ENCODE measurements at places on chromosomes 7 and 10.

- peak; percentile 76 for DNase-seq
Measured at GRCh38 chr7:154423231-154423630, 371.0 kb downstream of the DPP6 start.

DNA sequence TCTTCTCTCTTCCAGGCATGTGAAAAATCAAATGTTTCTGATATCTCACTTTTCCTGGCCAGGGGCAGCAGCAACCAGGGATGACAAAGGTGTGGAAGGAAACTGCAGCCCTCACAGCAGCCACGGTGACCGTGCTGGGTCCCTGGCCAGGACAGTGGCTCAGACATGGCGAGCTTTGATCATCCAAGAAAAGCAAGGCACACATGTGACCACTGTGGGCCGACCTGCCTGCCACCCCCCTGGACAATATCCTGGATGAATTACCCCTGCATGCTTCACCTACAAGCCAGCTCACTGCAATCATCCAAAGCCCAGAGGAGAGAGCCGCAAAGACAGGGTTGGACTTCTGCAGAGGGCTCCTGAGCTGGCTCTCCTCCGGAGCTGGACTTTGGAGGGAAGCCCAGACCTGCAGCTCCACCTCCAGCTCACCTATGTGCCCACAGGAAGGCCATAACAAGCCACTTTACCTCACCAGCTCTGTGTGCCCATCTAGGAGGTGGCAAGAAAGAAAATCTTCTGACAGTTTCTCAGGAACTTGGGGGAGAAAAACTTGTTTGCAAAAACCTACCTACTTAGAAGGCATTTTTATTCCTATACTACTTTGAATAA lies 2.7 kb downstream of the CHST15 start:
- DNase-seq, result peak; percentile 85

- peak; percentile 88 for DNase-seq
Measured at GRCh38 chr7:73623798-73624668, at the start of gene MLXIPL. TSS of gene MLXIPL (minus strand) at chr7:73624522. CDS start at chr7:73624492, 30 bp downstream.

GRCh38 chr10:62037890-62038608 lies 136.6 kb downstream of the ARID5B start:
- DNase-seq, result no peak

- no peak for DNase-seq
Measured at GRCh38 chr10:42958142-42958868, 118.6 kb upstream of the RET start.

GRCh38 chr10:129187331-129187730 lies 279.7 kb upstream of the MGMT start:
- no peak for DNase-seq

- DNase-seq, result no peak
Measured at GRCh38 chr7:54111814-54112511, 430.2 kb upstream of the VSTM2A start.

DNA sequence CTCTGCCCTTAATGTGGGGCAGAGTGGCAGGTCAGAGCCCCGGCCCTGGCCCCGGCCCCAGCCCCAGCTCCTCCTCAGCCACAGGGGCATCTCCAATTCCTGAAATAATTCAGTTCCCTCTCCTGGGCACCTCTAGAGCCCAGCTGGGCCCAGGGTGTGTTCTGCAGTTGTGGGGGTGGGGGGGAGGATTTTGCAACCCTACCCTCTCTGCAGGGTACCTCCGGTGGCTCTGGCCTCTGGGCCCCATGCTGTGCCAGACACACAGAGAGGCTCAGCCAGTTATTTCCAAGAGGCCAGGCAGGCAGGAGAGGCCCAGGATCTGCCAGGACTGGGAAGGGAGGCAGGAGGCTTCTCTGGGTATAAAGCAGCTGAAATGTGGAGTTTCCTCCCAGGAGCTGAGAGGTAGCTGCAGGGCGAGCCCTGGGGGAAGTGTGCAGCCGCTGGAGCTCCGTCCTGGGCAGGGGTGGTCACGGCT lies 47.9 kb downstream of the PWWP2B start:
- DNase-seq, result no peak

GRCh38 chr10:101047268-101047667 lies 14.5 kb upstream of the KAZALD1 start:
- no peak for DNase-seq

DNA sequence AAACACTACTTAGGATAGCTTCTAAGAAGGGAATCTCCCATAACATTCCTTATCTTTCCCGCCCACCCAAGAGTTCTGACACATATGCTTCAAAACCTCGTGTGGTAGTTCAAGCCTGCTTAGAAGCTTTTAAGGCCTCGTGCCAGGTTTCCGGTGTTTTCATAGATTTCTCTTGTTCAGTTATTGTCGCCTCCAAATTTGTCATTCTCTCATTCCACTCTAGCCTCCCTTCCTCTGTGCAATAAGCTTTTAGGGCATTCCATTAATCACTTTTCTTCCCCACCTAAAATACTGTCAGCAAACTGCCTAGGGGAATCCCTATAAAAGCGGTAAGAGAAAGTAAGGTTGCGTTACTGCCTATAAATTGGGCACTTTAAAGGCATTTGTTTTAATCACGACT lies 718 bp upstream of the BPGM start:
- peak; percentile 16 for DNase-seq

GRCh38 chr7:108037140-108037539 lies 34.2 kb upstream of the LAMB1 start:
- no peak for DNase-seq

GRCh38 chr10:69225681-69226080 lies 5.5 kb downstream of the HKDC1 start:
- no peak for DNase-seq

GRCh38 chr7:144459635-144460034 lies 56.1 kb upstream of the NOBOX start:
- no peak for DNase-seq

GRCh38 chr7:43469051-43469450 lies 113.9 kb upstream of the STK17A start:
- DNase-seq, result no peak

- no peak for DNase-seq
Measured at GRCh38 chr10:111833251-111833650, 350.3 kb downstream of the GPAM start.

GRCh38 chr7:38781991-38782390 lies 127.0 kb downstream of the VPS41 start:
- no peak for DNase-seq

- DNase-seq, result no peak
Measured at GRCh38 chr7:78635026-78635793, 818.3 kb downstream of the MAGI2 start.

- no peak for DNase-seq
Measured at GRCh38 chr10:128080231-128080630, 46.0 kb downstream of the MKI67 start.

- no peak for DNase-seq
Measured at GRCh38 chr7:26292768-26293560, 1.3 kb downstream of the SNX10 start.

- DNase-seq, result no peak
Measured at GRCh38 chr10:33817605-33818004, 483.1 kb upstream of the NRP1 start.

GRCh38 chr10:17113889-17114540 lies 15.6 kb downstream of the CUBN start:
- DNase-seq, result peak; percentile 5

- DNase-seq, result no peak
Measured at GRCh38 chr10:6503171-6503570, 76.9 kb downstream of the PRKCQ start.

DNA sequence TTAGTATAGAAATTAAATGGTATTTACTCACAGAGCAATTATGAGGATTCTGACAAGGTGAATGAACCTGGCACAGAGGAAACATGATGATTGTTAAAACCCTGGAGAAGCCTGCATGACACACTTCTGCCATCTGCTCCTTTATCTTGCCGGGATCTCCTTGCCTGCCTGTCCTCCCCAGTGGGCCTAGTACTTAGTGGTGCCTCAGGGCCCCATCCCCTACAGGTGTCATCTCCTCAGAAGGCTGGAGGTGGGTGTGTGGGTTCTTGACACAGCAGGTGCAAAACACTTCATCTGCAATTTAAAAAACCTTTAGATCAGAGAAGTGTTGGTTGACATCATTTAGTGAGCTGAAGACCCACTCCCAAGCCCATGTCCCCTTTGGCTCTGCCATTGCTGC lies 261.2 kb downstream of the ADRA2A start:
- DNase-seq, result no peak

DNA sequence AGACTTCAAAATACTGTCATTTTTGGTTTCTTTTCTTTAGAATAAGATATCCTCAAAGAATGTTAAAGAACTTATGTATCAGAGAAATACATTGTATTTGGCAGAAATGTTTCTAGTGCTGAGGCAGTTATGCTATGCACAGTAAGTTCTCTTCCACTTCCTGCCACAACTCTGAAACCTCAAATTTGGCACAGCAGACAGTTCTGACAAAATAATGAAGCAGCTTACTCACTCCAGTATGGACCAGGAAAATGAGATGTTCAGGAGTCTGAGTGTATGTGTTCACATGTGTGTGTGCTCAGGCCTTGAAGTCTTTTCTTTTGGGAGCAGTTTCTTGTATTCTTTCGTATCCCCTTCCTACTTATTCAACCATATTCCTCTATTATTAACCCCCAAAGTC lies 197.0 kb upstream of the AGK start:
- no peak for DNase-seq

DNA sequence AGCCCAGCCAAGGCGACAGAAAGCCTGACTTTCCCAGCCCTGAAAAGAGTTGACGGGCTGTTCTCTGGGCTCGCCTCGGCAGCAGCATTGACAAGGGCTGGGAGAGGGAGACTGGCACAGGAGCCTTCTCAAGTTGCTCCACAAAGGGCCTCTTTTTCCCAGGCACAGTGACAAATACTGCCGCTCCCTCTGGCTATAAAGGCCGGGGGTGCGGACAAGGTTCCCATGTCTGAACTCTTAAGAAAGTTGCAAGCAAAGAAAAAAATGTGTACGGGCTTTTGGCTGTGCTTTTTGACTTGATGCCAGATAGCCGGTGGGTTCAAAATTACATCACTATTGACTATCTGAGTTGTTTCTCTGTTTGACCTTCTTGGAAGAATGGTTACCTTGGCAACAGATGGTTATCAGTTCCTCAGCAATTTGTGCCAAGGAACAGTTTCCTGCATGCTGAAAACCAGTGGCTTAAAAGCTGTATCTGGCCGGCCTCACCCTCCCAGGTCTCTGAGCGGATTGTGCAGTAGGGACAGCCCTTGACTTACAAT lies 115.9 kb upstream of the EEPD1 start:
- peak; percentile 16 for DNase-seq

GRCh38 chr10:125296598-125296997 lies 136.2 kb upstream of the CTBP2 start:
- DNase-seq, result no peak

DNA sequence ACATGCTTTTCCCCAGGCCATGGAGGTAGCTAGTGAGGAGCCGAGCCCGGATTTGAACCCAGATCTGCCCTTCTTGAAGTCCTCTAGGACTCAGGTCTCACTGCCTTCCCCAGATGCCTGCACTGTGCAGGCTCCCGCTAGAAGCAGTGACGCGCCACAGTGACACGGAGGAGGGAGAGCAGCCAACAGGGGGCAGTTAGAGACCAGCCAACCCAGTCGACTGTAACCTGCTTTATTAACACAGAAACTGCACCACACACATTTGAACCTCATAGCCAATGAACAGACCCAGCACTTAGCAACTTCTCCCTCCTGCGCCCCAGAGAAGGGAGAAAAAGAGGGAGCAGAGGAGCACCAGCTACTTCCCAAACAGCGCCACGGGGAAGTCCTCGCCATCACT lies 27.4 kb downstream of the PILRA start:
- peak; percentile 23 for DNase-seq

GRCh38 chr7:42137431-42137830 lies 99.6 kb downstream of the GLI3 start:
- no peak for DNase-seq

DNA sequence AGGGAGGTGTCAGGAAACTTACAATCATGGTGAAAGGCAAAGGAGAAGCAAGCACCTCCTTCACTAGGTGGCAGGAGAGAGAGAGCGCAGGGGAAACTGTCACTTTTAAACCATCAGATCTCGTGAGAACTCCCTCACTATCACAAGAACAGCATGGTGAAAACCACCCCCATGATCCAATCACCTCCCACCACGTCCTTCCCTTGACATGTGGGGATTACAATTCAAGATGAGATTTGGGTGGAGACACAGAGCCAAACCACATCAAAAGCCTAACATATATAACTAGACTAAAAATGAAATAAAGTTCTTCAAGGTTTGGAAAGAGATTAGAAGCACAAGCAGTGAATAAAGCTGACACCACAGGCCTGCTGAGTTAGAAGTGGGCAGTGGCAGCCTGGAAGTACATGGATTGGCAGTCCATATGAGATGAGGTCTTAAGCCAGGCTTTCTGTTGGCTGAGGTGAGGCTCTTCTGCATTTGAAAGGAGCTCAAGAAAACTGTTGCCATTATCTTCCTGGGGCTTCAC lies 96.4 kb upstream of the MDFIC start:
- no peak for DNase-seq

DNA sequence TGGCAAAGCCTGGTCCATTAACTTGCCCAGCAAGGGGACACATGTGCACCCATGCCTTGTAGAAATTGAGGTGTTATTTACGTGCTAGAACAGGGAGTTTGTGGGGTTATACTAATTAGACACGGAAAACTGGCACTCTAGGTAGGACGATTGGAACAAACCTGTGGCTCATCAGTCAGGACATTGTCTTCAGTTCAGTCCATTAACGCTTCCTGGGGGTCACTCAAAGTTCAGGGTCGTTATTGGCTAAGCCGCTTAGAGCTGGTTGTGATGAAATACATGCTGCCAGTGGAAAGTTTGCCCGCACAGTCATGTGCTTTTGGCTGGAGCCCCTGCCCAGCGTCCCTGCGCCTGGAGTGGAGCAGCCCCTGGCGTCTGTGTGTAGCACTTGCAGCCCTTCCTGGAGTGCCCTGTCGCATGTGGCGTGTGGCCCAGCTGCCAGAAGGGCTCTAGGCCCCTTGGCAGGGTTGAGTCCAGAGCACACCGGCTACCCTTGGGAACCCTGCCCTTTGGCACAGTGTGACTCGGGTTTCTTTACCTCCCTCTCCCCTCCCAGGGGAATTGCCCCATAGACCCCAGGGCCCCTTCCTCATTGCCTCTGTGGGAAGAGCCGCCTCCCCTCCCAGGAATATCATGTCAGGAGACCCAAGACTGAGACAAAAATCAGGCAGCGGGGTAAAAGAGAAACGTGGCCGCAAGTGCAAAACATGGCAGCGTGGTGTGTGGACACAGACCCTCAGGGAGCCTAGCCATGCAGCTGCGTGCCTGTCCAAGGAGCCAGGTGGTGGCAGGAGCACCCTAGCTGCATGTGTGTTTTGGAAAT lies 9.8 kb downstream of the ZNF775 start:
- DNase-seq, result peak; percentile 87

GRCh38 chr7:945147-945555 lies 9.3 kb downstream of the ADAP1 start:
- peak; percentile 95 for DNase-seq

DNA sequence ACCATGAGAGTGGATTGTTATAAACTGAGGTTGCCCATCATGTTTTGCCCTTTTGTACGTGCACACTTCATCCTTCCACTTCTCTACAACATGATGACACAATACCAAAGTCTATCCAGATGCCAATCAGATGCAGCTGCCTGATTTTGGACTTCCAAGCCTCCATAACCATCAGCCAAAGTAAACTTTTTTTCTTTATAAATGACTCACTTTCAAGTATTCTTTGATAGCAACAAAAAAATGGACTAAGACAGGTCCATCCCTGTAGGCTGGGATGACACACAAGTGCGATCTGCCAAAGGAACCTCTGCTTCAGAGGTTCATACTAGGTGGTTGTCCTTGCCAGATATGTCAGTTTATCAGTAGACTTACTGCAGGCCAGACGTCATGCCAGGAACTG lies 320.2 kb upstream of the FZD1 start:
- no peak for DNase-seq

GRCh38 chr7:108140671-108141070 lies 10.5 kb upstream of the LAMB4 start:
- DNase-seq, result no peak
